Cerebellar nuclear complex (tissue), 1 donor: ENCODE measurements at places on chromosomes 6 and 20.

DNA sequence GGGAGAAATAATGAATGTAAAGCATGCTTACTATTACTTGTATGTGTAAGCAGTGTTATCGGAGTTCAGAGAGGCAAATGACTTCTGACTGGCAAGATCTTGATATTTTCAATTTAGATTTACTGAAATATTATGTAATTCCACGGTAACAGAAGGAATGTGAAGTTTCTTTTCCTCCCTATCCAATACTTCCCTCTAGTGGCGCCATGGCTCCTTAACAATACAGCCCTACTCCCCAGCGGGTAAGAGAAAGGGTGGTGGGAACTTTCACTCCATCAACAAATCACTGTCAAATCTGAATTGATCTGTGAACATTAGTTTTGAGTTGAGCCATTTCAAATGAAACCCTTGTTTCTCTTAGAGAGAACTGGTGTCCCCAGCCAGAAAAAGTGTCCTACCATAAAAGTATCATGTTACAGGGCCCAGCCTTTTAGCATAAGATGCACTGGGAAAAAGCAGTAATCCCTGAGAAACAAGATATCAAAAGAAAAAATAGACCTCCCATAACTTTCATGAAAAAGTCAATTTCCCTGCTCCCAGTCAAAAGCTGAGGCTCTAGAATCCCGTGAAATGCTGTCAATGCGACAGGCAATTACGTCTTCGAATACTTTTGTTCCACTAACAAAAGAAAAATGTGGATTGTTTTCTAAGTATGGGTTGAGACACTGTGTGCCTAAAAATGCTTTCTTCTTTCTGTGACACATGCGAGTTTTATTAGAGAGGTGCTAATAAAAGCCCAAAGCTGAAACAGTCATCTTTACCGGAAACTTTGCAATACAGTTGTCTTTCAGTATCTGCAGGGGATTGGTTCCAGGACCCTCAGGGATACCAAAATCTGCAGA is 12.9 kb downstream of the COX7A2 start:
- DNase-seq, result no peak

DNA sequence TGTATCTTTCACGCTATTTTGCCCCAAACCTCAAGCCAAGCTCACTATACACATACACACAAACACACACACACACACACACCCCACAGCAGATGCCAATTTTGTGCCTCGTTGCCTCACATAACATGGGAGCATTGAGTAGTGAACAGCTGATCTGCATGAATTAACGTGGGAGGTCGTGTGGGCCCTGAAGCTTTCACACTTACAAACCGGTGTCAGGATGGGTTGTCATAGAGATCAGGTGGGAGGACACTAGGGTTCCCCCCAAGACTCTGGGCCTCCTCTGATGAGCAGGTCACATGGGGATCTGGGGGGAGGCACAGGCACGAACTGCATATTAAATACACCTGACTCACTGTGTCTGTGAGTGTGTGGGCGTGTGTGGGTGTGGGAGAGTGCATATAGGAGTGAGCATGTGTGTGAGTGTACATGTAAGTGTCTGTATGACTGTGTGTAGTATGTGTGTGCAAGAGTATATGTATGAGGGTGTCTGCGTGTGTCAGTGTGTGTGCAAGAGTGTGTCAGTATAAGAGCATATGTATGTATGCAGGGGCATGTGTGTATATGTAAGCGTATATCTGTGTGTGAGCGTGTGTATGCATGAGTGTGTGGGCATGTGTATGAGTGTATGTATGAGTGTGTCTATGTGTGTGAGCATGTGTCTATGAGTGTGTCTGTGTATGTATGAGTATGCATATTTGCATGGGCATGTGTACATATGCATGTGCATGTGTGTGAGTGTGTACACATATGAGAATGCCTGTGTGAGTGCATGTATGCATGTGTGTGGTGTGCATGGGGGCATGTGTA is 370.4 kb downstream of the PREX1 start:
- DNase-seq, result no peak

DNA sequence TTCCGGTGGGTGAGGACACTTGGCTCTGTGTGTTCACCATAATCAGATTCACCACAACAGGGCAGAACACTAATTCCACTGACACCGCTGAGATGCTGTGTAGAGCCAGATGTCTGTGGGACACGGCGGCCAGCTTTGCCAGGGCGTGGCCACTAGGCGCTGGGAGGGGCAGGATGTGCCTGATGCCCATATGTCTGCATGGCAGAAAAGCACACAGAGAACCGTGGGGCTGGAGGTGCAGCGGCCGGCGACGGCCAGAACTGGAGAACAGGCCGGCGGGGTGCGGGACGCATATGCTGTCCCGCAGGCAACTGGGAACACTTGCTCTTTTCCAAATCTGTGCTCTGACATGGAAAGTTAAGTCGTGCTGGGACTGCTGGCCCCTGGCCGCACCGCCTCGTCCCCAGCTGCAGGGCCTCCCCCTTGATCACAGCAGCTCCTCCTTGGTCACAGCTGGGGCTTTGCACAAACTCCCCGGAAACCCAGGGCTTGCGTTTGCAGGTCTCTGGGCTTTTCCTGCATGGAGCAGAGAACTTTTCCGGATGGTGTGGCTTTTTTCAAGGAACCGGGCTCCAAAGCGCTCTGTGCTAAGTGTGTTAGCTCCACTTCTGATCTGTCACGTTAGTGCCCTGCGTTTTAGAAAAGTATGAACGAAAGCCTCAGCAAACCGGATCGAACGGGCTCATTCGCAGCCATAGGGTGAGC is 31.1 kb downstream of the NTSR1 start:
- DNase-seq, result no peak

- DNase-seq, result no peak
Observed at GRCh38 chr6:24069526-24069925, 56.5 kb upstream of the NRSN1 start.

GRCh38 chr6:169341706-169342105 is 88.1 kb upstream of the THBS2 start:
- peak; percentile 59 for DNase-seq

DNA sequence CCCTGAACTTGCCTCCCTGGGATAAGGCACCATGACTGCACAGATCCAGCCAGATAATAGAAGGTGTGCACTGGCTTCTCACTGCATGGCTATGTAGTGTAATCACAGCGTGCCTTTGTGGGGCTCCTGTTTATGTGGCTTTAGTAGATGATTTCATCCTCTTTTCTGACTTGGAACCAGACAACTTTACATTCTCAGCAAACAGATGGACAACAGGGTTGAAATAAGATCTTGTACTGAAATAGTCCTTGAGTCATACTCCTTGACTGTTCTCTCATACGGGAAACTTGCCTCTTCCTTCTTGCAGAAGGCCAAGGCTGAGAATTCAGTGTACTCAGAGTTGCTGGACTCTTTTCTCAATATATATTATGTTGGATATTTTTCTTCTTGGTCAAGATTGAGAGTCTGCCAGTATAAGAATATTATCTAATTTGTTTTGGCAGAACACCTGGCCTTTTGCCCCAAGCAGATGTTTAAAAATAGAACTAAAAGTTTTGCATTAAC is 25.0 kb upstream of the RNF144B start:
- DNase-seq, result no peak

- no peak for DNase-seq
Observed at GRCh38 chr20:16407251-16408067, 165.8 kb downstream of the KIF16B start.

DNA sequence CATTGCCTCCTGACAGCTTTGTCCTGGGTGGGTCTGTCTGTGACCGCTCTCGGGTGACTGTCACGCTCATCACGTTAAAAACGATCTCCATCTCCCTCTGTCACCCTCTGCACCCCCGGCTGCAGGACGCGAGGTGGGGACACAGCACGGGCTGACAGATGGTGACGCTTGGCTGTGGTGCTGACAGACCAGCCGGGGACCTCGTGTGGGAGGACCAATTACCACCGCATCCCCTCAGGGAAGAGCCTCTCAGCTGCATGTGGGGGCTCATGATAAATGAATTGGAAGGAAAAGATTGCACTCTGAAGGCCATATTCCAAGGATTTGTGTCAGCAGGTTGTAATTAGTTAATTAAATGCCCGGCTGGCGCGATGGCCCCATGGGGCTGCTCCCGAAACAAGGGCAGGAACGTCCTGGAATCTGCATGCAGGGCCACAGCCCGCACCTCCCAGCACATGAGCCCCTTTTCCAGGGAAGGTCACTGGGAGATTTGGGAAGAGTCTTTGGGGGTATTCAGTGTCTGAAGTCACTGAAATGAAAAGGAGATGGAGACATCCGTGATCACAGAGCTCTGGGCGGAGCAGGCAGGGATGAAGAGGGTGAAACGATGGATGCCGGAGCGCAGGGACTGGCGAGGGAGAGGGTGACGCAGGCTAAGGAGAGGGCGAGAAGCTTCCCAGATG is 87.1 kb downstream of the ERMARD start:
- no peak for DNase-seq

DNA sequence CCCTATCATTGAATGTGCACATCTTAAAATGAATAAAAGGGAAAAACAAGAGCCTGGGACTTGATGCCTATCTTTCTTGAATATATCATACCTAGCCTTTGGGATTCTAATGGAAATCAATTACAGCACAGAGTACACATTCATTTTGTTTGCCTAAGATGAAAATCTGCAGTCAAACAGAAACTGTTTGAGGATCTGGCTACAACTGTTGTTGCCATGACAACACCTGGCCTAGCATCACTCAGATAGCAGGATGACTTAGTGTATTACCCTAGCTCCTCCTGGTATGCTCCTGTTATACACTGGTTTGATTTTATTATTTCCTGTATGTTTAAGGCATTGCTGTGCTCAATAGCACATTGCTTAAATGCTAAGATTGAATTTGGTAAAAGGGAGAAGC is 71.5 kb upstream of the LAMP5 start:
- DNase-seq, result no peak

DNA sequence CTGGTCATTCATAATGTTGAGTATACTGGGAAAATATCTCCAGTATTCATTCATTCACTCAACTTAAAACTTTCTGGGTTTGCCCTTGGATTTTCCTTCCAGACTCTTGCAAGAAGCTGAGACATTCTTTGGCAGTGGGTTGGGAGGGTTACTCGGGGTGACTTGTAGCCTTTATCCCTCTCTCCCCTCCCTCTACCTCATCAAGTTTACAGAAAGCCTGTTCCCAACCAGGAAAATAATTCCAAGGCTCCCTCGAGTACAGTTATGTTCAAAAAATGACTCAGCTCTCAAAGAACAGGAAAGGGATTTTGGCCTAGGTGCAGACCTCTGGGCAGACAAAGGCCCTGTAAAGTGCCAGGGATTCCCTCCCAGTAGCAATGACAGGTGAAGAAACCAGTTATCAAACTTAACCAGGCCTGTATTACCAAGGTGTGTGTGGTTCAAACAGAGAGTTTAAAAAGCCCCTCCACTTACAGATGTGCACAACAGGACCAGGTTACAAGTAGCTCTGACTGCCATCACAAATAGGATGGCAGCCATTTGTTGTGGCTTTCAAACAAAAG is 22.2 kb downstream of the FKBP1A start:
- DNase-seq, result no peak

GRCh38 chr6:4727671-4728435 is 48.4 kb upstream of the CDYL start:
- DNase-seq, result no peak

GRCh38 chr6:29071831-29072723 is 15.0 kb downstream of the OR2B3 start:
- DNase-seq, result no peak

- DNase-seq, result no peak
Observed at GRCh38 chr6:105519954-105520353, 117.1 kb upstream of the PREP start.

DNA sequence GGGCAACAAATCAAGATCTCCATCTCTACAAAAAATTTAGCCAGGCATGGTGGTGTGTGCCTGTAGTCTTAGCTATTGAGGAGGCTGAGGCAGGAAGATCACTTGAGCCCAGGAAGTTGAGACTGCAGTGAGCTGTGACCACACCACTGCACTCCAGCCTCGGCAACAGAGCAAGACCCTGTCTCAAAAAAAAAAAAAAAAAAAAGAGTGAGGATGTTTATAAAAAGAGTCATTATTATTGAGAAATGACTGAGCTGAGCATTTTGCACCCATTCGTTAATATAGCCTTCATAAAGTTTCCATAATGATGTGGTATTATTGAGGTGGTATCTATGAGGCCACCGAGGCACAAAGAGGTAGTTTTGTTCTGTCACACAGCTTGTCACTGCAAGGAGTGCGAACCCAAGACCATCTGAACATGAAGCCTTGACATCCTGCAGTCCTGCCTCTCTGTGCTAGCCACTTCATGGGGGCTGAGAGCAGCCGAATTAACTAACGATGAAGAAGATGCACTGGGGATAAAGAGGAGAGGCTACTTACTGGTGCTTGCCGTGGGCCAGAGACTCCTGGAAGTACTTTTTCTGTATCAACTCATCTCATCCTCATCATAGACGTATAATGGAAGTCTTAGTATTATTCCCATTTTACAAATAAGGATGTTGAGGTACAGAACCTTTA is 175.5 kb downstream of the BCAS1 start:
- no peak for DNase-seq

DNA sequence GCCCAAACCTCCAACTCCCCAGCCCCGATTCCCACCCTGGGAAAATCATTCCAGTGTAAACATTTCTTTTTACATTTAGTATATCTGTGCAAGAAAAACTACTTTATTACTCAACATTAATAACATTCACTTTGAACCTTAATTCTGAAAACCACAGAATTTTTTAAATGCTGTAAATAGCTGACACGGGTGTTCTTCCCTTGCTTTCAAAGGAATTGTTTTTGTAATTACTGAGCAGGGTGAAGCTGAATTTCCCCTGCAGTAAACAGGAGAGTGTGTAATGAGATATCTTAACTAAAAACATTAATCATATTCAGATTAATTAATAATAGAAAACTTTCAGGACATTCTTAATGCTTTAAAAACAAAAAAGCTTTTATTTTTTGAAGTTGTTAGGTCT is 99.3 kb upstream of the CITED2 start:
- DNase-seq, result no peak

DNA sequence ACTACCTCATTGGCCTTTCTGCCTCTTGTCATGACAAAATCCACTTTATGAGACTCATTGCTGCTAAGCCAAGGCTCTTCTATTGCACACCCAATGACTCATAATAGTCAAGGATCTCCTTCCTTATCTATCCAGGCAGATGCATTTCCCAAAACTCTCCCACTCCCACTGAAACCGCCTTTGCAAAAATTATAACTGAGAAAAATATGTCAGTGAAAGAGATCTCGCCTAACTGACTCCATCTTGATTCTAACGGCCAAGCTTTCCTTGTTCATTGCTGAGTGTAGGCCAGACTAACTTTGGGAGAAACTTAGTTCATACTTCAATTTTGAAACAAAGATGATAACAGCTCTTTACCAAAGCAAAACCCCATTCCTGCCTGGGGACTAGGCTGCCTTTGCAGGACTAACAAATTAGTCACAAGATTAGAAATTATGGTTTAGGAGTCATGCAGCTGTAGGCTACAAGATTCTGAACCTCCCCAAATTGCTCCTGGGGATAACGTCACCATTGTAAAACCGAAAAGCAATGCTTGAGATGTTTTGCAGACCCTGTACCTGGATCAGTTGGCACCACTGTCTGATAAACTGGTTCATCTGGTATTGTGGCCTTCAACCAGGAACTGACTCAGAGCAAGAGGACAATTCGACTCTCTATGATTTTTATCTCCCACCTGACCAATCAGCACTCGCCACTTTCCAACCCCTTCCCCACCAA is 47.1 kb downstream of the HAO1 start:
- no peak for DNase-seq
